ENCODE measurements at places on chromosomes 1 and 21. TPM values are rescaled to one million over a fixed set of nuclear protein-coding genes. Genes with fewer than 3 reads are reported as not detected.

MSH4 gene
- total RNA-seq, result not detected

CR1L gene
- total RNA-seq, result not detected

TBX19 gene
- total RNA-seq, result 0.44 TPM

HSPB7 gene
- 3.7 TPM for total RNA-seq

ACTN2 gene
- not detected for total RNA-seq

C1orf87 gene
- not detected for total RNA-seq

TRIM46 gene
- 8.7 TPM for total RNA-seq

MAD2L2 gene
- 33.0 TPM for total RNA-seq

DDAH1 gene
- total RNA-seq, result 73.3 TPM

BEND5 gene
- not detected for total RNA-seq

CLDN17 gene
- total RNA-seq, result not detected

FCRL5 gene
- total RNA-seq, result not detected

NCMAP gene
- total RNA-seq, result not detected

SPRR3 gene
- total RNA-seq, result not detected

KLHDC9 gene
- total RNA-seq, result 0.66 TPM

TSPEAR gene
- total RNA-seq, result not detected

LRRC8B gene
- 0.57 TPM for total RNA-seq

CALML6 gene
- total RNA-seq, result 0.66 TPM

HSD3B2 gene
- total RNA-seq, result not detected

ANKRD35 gene
- 0.57 TPM for total RNA-seq

HTR6 gene
- not detected for total RNA-seq

PTAFR gene
- total RNA-seq, result 0.14 TPM

VANGL2 gene
- total RNA-seq, result not detected

VWA5B1 gene
- total RNA-seq, result not detected

TDRKH gene
- total RNA-seq, result 1.0 TPM

CASQ1 gene
- total RNA-seq, result not detected

NHLH2 gene
- total RNA-seq, result not detected

C4BPA gene
- not detected for total RNA-seq

SLC44A3 gene
- total RNA-seq, result 0.29 TPM

All from placental pericyte (primary cell).